Right lobe of liver (tissue), 6 donors: ENCODE measurements at places on chromosomes 7 and 10. TPM values are rescaled to one million over a fixed set of nuclear protein-coding genes. Genes with fewer than 3 reads are reported as not detected.

Gene CNNM1
- 0.27 TPM for total RNA-seq

Gene SLC26A5
- 0.25 TPM for total RNA-seq

Gene CRYGN
- total RNA-seq = not detected

Gene AOC1
- not detected for total RNA-seq

Gene LRRC18
- not detected for total RNA-seq

GRCh38 chr7:45071528-45071927 is 17.2 kb downstream of the NACAD start:
- no peaks in the 10 kb centered on the region for H3K27me3 ChIP-seq
- no peak for DNase-seq
- no peak overlapping the region for H3K4me3 ChIP-seq
- H3K36me3 ChIP-seq = peaks cover 83% of the 10 kb centered on the region
- no peak overlapping the region for H3K27ac ChIP-seq
- H3K4me1 ChIP-seq = no peaks in the 10 kb centered on the region

DNA sequence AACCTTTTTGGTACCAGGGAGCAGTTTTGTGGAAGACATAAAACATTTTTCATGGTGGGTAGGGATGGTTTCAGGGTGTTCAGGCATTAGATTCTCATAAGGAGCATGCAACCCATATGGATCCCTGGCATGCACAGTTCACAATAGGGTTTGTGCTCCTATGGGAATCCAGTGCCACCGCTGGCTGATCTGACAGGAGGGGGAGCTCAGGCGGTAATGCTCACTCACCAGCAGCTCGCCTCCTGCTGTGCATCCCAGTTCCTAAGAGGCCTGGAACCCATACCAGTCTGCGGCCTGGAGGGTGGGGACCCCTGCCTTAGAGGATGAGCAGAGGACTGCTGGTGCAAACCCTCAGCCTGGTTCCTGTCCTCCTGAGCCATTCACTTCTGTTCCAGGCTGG is 561.7 kb downstream of the SDK1 start:
- H3K4me1 ChIP-seq = no peaks in the 10 kb centered on the region

DNA sequence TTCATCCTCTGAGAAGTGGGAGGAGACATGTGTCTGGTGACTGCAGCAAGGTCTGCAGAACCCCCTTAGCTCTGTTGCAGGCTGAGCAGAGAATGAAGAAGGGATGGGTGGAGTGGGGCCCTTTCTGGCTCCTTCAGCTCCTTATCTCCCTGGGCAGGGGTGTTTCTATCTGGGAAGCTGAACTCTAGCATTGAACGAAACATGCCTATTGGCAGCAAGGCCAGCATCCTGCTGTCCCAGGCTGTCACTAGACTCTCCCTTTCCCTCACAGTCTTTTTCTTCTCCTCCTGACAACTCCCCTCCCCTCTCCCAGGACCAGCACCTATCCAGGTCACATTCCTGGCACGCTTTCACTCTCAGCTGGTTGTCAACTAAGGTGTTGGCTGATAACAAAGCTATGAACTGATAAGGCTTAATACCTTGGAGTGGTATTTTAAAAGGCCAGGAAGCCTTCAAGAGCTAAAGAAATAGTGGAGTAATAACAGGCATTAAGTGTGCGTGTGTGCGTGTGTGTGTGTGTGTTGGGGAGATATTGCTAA is 128.8 kb upstream of the FZD8 start:
- no peaks in the 10 kb centered on the region for H3K27me3 ChIP-seq
- H3K4me1 ChIP-seq = no peaks in the 10 kb centered on the region
- H3K4me3 ChIP-seq = no peak overlapping the region

DNA sequence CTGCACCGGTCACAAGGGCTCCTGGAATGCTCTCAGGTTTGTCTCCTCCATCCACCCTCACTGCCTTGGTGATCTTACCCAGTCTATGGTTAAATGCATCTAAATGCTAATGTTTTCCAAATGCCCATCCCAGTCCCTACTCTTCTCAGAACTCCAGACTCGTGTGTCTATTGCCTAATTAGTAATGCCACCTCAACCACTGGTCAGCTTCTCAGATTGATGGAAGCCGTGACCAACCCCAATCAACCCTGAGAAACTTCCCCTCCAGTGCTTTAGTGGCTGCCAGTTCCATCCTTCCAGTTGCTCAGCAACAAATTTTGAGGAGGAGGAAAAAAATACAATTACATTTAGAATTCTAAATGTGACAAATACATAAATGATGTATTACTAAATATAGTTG is 18.6 kb downstream of the NUDCD3 start:
- no peak overlapping the region for H3K4me3 ChIP-seq
- no peaks in the 10 kb centered on the region for H3K27me3 ChIP-seq
- H3K4me1 ChIP-seq = no peaks in the 10 kb centered on the region
- peaks cover 16% of the 10 kb centered on the region for H3K36me3 ChIP-seq
- H3K27ac ChIP-seq = peak overlapping the region; percentile 13
- DNase-seq = no peak
